ENCODE measurements at places on chromosomes 1 and 21. TPM values are rescaled to one million over a fixed set of nuclear protein-coding genes. Genes with fewer than 3 reads are reported as not detected.

The HFM1 gene
- not detected for total RNA-seq

The TMEM269 gene
- total RNA-seq: not detected

The DNM3 gene
- 13.8 TPM for total RNA-seq

The PADI1 gene
- not detected for total RNA-seq

The FOXD3 gene
- total RNA-seq: not detected

The ATP5PB gene
- total RNA-seq: 21.6 TPM

The NFIA gene
- total RNA-seq: 16.8 TPM

- no peaks in the 10 kb centered on the region for H3K27me3 ChIP-seq
- H3K36me3 ChIP-seq: peaks cover 15% of the 10 kb centered on the region
Measured at GRCh38 chr1:228141226-228142044, 1.4 kb downstream of the GUK1 start.

GRCh38 chr1:224761245-224761644 is 145.1 kb downstream of the CNIH3 start:
- no peak overlapping the region for H3K27ac ChIP-seq
- no peak for DNase-seq
- H3K36me3 ChIP-seq: no peaks in the 10 kb centered on the region
- no peaks in the 10 kb centered on the region for H3K27me3 ChIP-seq
- no peaks in the 10 kb centered on the region for H3K4me1 ChIP-seq

- no peak overlapping the region for H3K4me3 ChIP-seq
- no peak for DNase-seq
- H3K27me3 ChIP-seq: no peaks in the 10 kb centered on the region
- H3K36me3 ChIP-seq: no peaks in the 10 kb centered on the region
- no peaks in the 10 kb centered on the region for H3K4me1 ChIP-seq
Measured at GRCh38 chr1:47875831-47876586, 121.2 kb downstream of the TRABD2B start.

DNA sequence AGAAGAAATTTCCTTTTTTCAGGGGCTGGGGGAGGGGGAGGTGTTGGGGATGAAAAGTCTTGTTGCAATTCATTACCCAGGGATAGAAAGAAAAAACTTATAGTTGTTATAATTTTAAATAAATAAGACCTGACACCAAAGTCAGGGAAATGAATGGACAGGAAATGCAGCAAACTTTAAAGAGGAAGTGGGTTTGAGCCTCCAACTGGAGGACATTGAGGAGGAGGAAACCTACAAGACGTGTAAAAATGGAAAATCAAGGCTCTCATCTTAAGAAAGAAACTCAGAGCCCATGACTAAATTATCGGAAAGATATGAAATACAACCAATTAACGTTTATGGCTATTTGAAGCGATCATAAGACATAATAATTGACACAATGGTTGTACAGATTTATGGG is 54.4 kb downstream of the NIBAN1 start:
- H3K27ac ChIP-seq: no peak overlapping the region
- peaks cover 8% of the 10 kb centered on the region for H3K4me1 ChIP-seq
- H3K36me3 ChIP-seq: no peaks in the 10 kb centered on the region
- no peaks in the 10 kb centered on the region for H3K27me3 ChIP-seq

DNA sequence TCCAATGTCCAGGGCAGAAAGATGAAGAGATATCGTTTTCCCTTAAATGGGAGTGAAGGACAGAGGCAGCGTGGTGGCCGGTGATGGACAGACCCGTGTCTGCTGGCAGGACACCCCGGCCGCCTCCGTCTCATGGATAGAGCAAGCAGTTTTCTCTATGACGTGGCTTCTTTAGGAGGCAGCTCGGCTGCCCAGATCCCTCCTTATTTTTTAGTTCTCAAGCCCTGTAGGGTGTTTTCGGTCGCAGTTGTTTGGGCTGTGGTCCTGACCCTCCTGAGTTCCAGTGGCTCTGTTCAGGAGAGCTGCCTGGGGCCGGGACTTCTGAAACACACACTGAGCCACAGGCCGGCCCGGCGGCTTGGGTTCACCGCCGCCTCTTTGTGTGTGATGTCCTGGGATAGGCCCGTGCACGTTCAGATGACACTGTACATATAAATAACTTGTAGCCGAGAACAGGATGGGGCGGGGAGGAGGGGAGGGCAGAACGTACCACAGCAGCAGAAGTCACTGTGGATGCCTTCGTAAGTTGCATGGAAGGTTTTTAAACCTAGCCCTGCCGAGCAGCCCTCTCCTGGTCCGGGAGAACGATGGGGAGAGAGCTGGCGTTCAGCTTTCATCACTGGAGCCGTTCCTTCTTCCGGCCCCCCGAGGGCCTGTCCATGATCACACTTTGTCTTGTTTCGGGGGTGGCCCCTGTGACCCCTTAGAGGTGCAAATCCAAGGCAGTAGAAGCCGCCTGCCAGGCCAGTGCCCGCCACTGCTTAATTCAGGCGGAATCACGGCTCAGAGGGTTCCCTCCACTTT is 65.2 kb downstream of the SIK1 start:
- peak; percentile 83 for DNase-seq
- H3K27me3 ChIP-seq: peaks cover 13% of the 10 kb centered on the region
- H3K4me1 ChIP-seq: peaks cover 29% of the 10 kb centered on the region
- H3K27ac ChIP-seq: peak overlapping the region; percentile 82
- H3K36me3 ChIP-seq: no peaks in the 10 kb centered on the region
- H3K4me3 ChIP-seq: peak overlapping the region; percentile 10

DNA sequence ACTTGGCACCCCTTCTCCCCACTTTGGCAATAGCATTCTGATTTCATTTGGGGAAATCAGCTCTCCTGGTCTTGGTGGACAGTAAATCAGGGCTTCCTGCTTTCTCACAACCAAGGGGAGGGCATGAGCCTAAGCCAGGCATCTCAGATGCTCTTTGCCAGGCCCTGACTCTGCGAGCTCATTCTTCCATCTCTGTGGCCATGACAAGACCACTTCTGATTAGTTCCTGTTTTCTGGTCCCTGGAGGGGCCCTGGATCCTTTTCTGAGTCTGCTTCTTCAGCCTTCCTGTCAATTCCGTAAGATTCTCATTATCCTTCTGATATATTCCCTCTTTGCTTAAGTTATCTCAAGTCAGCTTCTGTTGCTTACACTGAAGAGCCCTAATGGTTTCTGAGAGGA is 210.4 kb downstream of the HIVEP3 start:
- H3K4me1 ChIP-seq: peaks cover 4% of the 10 kb centered on the region
- H3K27ac ChIP-seq: no peak overlapping the region
- H3K27me3 ChIP-seq: no peaks in the 10 kb centered on the region

GRCh38 chr1:242770366-242770765 is 245.9 kb upstream of the PLD5 start:
- DNase-seq: no peak
- H3K27me3 ChIP-seq: no peaks in the 10 kb centered on the region
- no peak overlapping the region for H3K27ac ChIP-seq
- no peaks in the 10 kb centered on the region for H3K36me3 ChIP-seq
- no peaks in the 10 kb centered on the region for H3K4me1 ChIP-seq

GRCh38 chr1:156832434-156832833 is 15.8 kb upstream of the SH2D2A start:
- H3K4me1 ChIP-seq: no peaks in the 10 kb centered on the region
- DNase-seq: no peak
- no peak overlapping the region for H3K4me3 ChIP-seq
- H3K36me3 ChIP-seq: no peaks in the 10 kb centered on the region

- peak; percentile 93 for DNase-seq
- no peaks in the 10 kb centered on the region for H3K27me3 ChIP-seq
- H3K27ac ChIP-seq: no peak within 1 kb of the TSS
- H3K4me3 ChIP-seq: peak within 1 kb of the TSS; percentile 67
Measured at GRCh38 chr1:923131-923990, at the start of gene SAMD11. TSS of gene SAMD11 (plus strand) at chr1:923923. CDS start at chr1:924432, 509 bp downstream.

- H3K27me3 ChIP-seq: no peaks in the 10 kb centered on the region
- no peak overlapping the region for H3K4me3 ChIP-seq
- no peaks in the 10 kb centered on the region for H3K4me1 ChIP-seq
- peaks cover 65% of the 10 kb centered on the region for H3K36me3 ChIP-seq
- no peak for DNase-seq
Measured at GRCh38 chr1:186330758-186331157, 44.3 kb downstream of the TPR start.

- H3K27me3 ChIP-seq: no peaks in the 10 kb centered on the region
- no peak overlapping the region for H3K4me3 ChIP-seq
- H3K36me3 ChIP-seq: peaks cover 65% of the 10 kb centered on the region
- peak overlapping the region; percentile 81 for H3K27ac ChIP-seq
- H3K4me1 ChIP-seq: peaks cover 81% of the 10 kb centered on the region
Measured at GRCh38 chr1:37484325-37485051, 10.1 kb downstream of the ZC3H12A start.

- H3K27ac ChIP-seq: peak overlapping the region; percentile 83
- H3K4me1 ChIP-seq: peaks cover 34% of the 10 kb centered on the region
- no peaks in the 10 kb centered on the region for H3K27me3 ChIP-seq
- DNase-seq: no peak
- peaks cover 5% of the 10 kb centered on the region for H3K36me3 ChIP-seq
- H3K4me3 ChIP-seq: no peak overlapping the region
Measured at GRCh38 chr21:34838956-34839820, 170.4 kb downstream of the CLIC6 start.

DNA sequence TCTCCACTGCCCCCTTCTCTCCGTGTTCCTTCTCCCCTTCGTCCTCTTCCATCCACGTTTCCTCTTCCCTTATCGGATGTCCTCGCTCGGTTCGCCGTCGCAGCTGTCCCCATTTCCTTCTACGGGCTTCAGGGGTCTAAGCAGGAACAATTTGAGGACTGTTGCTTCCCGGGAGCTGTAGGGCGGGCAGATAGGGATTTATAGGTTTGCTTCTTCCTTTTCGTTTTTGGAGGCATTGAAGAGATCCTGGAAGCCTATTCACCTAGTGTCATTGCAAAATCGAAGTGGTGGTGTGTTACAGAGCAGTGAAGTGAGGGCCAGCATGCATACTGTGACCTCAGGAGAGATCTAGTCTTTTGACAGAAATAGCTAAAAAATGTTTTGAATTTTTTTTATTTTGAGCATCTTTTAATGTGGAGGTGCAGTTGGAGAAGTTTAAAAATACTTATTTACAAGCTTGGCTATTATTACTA is 897 bp downstream of the ZYG11B start:
- no peaks in the 10 kb centered on the region for H3K36me3 ChIP-seq
- peaks cover 31% of the 10 kb centered on the region for H3K4me1 ChIP-seq
- peak overlapping the region; percentile 91 for H3K4me3 ChIP-seq
- H3K27ac ChIP-seq: no peak overlapping the region
- no peaks in the 10 kb centered on the region for H3K27me3 ChIP-seq
